ENCODE measurements at places on chromosomes 11 and 22.

DNA sequence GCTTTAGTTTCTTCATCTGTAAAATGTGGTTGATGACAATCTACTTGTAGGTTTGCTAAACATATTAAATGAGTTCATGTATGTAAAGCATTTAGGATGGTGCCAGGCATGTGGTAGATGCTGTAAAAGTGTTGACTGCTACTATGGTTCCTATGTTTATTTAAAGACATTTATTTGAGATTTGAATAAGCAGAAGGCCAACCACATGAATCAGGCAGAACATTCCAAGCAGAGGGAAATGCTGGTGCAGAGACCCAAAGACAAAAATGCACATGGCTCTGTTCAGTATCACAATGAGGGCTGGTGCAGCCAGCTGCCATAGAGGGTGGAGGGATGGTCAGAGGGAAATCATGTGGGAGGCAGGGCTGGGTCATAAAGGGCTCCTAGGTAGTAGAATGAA, 156.2 kb upstream of the PDGFD start:
- no peak for DNase-seq

GRCh38 chr22:41383085-41383484, 1.3 kb downstream of the TEF start:
- no peak for DNase-seq

- DNase-seq, result no peak
Measured at GRCh38 chr11:68012843-68013610, 2.9 kb downstream of the ALDH3B1 start.

DNA sequence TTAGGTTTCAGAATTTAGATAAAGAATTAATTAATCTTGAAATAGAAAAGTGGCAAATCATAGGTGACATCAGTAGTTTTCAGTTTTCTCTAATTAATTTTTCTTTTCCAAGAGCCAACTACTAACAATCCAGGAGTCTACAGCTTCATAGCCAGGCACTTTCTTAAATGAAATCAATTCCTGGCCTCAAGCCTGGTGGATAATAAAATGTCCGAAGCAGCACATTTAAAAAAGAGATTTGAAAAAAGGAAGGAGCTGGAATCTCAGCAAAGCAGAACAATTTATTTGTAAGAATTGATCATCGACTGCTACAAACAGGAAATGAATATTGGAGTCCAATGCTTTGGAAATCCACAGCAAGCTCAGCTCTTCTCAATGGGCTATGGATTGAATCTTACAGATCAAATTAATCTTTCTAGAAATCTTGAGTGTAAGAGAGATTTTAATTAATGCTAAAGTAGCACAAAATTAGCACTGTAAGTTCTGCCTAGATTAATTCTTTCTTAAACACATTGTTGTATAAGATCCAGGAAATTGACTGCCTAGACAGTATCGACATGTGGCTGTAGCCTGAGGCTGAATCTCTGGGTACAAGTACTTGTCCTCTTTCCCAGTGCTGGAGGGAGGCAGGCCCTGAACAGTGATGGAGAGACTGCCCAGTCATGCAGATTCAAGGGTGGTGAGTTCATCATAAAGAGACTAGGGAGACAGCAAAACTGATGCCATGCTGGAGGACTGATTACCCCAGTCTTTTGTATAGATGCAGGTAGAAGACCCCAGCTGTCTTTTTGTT, 167.8 kb upstream of the POU2AF2 start:
- DNase-seq, result no peak

DNA sequence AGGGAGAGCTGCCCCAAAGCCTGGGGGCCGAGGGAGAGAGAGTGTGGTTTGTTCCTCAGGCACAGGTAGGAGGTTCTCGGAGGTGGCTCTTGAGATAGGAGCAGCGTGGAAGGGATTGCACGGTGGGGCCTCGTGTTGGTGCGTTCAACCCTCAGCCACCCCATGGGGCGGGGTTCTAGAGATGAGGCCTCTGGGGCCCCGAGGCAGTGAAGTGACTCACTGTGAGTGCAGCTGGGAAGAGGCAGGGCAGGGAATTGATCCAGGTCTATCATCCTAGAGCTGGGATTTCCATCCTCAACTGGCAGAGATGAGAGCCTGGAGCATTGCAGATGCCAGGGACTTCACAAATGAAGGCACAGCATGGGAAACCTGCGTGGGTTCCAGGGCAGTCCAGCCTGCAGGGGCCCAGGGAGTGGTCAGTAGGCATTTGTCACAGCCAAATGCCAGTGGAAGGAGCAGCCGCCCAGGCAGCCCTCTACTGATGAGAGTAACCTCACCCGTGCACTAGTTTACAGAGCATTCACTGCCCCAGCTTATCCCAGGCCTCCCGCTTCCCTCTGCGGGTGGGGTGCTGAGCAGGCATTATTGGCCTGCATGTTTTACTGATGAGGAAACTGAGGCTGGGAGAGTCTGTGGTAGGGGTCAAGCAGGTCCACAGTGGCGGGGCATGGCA, 5.1 kb upstream of the SMARCB1 start:
- no peak for DNase-seq

GRCh38 chr11:127412234-127412633, 411.7 kb upstream of the KIRREL3 start:
- DNase-seq, result no peak

- no peak for DNase-seq
Measured at GRCh38 chr11:66006891-66007176, 4.5 kb downstream of the BANF1 start.

- no peak for DNase-seq
Measured at GRCh38 chr11:100484948-100485347, 202.1 kb upstream of the ARHGAP42 start.

DNA sequence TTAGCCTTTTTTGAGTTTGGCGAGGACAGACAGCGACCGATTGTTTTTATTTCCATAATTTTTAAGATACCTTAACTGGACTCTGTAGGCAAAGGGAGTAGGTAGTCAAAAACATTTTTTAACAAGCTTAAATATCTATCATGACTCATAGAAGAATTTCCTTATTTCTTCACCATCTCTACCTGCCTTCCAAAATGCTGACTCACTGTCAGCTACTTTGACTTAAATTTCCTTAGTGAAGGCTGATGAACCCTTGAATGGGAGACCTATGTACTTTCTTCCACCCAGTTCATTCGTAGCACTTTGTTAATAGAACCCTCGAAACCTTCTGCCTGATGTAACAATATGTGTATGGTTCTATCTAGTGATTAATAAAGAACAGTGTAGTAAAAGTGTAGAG, 1.1 kb upstream of the MTMR2 start:
- peak; percentile 18 for DNase-seq

DNA sequence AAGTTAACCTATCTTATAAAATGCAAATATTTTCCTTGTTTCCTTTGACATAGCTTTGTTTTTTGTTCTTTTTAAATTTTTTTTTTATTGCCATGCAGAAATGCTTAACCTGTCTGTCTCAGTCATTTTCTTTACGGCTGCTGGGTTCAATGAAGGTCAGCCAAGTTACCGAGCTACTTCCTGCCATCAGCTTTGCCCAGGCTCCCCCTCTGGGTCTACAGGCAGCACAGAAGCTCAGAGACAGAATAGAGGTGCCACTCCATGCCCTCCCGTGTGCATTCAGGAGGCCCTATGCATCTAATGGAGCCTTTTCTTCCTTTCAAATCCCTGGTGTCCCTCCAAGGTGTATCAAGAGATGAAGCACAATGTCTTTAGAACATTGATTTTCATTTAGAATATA, 411.0 kb upstream of the NARS2 start:
- DNase-seq, result no peak

DNA sequence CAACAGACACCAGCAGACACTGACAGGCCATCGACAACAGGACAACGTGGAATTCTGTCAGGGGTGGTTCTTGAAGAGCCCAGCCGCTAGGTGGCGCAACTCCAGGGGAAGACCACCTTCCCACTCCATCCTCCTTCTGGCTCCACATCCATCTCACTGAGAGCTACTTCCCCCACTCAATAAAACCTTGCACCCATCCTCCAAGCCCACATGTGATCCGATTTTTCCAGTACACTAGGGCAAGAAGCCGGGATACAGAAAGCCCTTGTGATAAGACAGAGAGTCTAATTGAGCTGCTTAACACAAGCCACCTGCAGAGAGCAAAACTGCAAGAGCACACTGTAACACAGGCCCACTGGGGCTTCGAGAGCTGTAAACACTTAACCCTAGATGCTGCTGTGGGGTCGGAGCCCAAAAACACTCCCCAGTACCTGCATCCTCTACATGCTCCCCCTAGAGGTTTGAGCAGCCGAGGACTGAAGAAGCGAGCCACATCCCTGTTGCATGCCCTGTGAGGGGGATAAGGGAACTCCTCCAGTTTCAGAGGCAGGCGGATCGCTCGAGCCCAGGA, 11.5 kb upstream of the RAB39A start:
- DNase-seq, result peak; percentile 30

- no peak for DNase-seq
Measured at GRCh38 chr11:567629-568292, 7.0 kb downstream of the RASSF7 start.

GRCh38 chr22:35559354-35560005, 18.8 kb downstream of the RASD2 start:
- DNase-seq, result no peak

- no peak for DNase-seq
Measured at GRCh38 chr11:119772641-119773415, 43.8 kb upstream of the NECTIN1 start.

- no peak for DNase-seq
Measured at GRCh38 chr11:131579932-131580387, 209.5 kb downstream of the NTM start.

DNA sequence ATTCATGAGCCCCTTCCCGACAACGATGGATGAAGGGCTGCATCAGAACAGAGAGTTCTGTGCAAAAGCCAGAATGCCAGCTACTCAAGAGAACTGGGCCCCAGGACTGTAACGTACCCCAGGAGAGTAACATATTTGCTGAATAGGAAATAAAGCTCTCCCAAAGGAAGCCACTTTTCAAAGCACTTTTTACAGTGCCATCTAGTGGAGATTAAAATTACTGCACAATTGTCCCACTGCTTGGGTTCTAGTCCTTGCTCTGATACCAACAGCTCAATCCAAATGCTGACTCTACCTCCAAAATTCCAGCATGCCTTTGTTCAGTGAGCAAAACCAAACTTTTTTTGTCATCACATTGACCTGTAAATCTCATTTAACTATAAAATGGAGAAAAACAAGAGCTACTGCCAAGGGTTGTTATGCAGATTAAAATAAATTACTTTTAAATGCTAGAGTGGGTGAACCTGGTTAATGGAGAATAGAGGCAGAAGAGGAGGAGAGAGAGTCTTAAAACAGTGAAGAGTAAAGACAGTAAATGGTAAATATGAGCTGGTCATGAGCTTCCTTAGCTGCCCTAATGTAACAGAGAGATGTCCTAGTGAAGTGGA, 87.6 kb upstream of the FSHB start:
- DNase-seq, result peak; percentile 27

DNA sequence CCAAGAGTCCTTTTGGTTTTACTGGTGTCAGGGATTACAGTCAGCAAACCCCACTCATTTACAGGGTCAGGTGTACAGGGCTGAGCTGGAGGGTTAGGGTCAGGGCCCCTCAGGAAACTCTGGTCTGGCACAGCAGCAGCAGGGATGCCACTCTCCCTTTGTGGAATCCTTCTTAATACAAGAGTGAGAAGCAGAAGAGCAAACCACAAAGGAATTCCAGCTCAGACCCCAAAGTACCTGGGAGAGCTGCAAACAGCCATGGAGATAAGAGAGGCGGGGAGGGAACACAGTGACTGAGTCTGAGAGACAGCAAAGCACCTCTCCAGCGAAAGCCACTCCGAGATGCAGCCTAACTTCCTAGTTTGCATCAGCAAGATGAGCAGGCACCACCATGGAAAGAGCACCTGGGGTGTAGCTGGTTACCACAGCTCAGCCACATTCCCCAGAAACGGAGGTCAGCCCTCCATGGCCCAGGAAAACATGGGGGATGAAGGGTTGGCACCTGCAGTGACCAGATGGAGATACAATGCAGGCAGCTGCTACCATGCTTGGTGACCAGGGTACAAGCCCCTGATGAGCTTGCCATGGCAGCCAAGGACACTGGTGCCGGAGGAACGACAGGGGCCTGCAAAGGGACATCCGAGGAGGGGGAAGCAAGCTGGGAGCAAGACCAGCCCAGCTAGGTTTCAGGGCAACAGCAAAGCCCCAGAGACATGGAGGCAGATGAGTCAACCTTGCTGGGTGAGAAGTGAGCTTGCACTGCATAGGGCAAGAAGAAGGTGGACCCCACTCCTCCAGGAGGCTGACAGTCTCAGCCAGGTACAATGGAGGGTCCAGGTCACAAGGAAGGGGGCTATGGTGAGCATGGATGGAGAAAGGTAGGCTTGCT, 3.9 kb downstream of the BET1L start:
- DNase-seq, result no peak

GRCh38 chr11:67640021-67640757, 626 bp upstream of the TBX10 start:
- peak; percentile 58 for DNase-seq

DNA sequence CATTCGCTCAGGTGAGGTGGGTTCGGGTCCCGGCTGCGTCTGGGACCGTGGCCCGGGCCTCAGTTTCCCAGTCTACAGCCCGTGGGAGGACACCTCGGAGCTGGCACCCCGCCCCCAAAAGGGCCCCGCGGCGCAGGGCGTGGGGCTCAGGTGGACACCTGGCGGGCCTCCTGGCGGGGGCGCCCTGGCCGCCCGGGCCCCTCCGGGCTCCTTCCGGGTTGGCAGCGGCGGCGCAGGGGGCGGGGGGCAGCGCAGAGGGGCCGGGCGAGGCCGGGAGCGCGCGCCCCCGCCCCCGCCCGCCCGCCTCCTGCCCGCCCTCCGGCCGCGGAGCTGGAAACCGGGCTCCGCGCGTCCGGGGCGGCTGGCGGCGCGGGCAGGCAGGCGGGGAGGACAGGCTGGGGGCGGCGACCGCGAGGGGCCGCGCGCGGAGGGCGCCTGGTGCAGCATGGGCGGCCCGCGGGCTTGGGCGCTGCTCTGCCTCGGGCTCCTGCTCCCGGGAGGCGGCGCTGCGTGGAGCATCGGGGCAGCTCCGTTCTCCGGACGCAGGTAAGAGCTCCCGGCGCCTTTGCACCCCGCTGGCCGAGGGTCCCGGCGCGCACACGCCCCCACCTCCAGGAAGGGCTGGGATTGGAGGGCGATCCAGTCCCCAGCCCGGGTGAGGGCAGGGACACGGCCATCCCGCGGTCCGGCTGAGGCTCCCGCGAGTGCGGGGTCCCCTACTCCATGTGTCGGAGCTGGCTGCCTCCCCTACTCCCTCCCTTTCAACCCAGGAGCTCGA, at the start of gene EMID1:
EMID1 (plus strand) TSS at position 303 of the 778 bp plus-strand sequence; CDS start at position 446, 143 bp downstream.
- no peak for DNase-seq

DNA sequence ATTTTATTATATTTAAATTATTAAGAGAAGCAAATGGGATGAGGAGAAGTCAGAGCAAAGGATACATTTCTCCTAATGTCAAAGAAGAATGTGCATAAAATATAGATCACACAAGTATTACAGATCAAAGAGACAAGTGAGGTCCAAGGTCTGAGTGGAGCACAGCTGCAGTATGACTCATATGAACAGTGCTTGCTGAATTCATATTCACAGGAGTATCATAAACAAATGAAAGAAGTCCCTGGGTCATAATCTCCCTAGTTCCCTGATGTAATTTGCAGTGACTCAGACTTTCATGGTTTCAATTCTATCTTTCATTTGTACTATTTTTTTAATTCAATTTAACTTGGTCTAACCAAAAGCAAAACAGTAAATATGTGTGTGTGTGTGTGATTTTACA, 499.0 kb upstream of the CCDC179 start:
- DNase-seq, result no peak

GRCh38 chr11:70078095-70078780, at the start of gene ANO1:
Gene ANO1 (plus strand): TSS chr11:70078317. CDS start chr11:70078607, 290 bp downstream.
- no peak for DNase-seq

GRCh38 chr22:36467946-36468345, 13.5 kb downstream of the TXN2 start:
- DNase-seq, result peak; percentile 39

Measured in activated CD4-positive, alpha-beta T cell treated with anti-CD3 and anti-CD28 coated beads, Interleukin-2, amount 50 U/mL, for 16 hours (primary cell).